ENCODE measurements at places on chromosomes 5 and 9.

- DNase-seq = no peak
Observed at GRCh38 chr9:129033216-129033615, 3.2 kb upstream of the MIGA2 start.

DNA sequence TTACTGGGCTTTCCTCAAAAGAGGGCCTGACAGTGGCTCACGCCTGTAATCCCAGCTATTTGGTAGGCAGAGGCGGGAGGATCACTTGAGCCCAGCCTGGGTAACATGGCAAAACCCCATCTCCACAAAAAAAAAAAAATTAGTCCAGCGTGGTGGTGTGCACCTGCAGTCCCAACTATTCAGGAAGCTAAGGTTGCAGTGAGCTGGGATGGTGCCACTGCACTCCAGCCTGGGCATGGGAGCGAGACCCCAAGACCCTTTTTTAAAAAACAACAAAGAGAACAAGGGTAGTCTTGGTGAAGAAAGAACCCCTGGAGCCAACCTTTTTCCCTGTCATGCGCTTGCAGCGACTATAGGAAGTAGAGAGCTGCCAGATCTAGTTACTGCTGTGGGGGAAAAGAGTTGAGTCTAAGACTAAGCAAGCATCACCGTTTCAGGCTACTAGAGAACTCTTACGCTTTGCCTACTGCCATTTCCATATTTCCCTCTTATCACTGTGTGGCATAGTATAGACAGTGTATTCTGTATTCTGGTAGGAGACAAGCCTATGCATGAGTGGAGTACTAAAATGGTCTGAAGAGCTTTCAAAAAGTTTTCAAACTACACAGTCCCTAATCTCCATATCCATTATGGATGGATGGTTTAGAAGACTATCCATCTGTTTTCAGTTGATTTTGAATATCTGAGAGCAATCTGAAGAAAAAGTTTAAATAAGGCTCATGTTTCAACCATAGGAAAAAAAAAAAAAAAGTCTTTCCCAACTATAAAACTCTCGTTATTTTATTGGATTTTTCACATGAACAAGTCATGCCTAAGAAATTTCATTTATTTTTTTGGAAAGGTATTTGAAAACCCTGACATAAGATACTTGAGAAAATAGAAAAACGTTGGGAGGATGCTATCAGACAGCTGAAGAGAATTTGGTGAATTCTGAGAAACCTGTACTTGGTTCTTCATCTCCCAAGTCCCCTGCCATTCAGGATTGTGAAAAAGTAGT, 2.6 kb downstream of the C9orf40 start:
- no peak for DNase-seq

DNA sequence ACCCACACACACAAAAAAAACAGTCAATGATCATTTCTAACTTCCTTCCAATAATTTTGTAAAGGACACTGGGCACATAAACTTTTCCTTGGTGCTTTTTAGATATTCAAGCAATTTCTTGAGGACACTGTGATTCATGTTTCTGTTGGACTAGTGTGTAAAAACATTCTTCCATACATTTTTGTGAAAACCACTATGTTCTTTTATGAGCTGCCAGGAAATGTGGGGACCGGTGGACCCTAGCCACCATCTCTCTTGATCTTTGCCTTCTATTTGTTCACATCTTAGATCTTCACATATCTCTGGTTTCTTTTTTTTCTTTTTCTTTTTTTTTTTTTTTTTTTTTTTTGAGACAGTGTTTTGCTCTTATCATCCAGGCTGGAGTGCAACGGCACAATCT, 287.4 kb downstream of the GLIS3 start:
- DNase-seq = no peak

- no peak for DNase-seq
Observed at GRCh38 chr5:167355346-167355745, 936.1 kb upstream of the WWC1 start.

Measured in A673 (cell line).